Breast epithelium (tissue), 4 donors: ENCODE measurements at places on chromosomes 7 and 10.
A peak's percentile ranks its signal among the peaks of the same experiment; 100 is the strongest.

DNA sequence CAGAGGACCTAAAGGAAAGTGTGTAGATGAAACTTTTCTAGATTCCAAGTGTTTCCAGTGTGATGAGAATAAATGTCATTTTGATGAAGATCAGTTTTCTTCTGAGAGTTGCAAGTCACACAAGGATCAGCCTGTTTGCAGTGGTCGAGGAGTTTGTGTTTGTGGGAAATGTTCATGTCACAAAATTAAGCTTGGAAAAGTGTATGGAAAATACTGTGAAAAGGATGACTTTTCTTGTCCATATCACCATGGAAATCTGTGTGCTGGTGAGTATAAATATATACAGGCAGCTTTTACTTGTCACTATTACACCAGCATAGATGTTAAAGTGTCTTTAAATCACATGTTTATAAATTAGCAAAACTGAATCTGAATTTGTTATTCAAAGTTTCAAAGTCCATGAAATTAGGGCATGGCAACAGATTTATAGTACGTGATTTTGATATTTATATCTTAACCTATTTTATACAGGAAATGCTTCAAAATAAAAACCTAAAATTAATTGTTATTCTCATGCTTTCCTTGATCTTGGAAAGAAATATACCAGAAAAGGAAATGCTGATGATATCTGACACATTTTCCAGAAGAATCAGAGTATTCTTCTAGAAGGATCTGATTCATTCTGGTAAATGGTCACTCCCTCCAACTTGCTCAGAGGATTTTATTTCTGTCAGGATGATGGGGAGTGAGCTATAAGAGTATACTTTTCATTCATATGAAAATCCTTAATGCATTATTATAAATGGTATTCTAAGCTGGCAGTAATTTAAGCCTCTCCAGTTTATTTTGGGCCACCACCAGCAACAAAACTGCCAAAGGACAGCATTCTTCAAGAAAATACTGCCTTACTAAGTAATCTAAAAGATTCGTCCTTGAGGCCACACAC is 71.4 kb downstream of the ITGB8 start:
- no peaks in the 10 kb centered on the region for H3K4me1 ChIP-seq
- H3K27me3 ChIP-seq = no peaks in the 10 kb centered on the region
- no peak overlapping the region for H3K27ac ChIP-seq
- H3K4me3 ChIP-seq = no peak overlapping the region

DNA sequence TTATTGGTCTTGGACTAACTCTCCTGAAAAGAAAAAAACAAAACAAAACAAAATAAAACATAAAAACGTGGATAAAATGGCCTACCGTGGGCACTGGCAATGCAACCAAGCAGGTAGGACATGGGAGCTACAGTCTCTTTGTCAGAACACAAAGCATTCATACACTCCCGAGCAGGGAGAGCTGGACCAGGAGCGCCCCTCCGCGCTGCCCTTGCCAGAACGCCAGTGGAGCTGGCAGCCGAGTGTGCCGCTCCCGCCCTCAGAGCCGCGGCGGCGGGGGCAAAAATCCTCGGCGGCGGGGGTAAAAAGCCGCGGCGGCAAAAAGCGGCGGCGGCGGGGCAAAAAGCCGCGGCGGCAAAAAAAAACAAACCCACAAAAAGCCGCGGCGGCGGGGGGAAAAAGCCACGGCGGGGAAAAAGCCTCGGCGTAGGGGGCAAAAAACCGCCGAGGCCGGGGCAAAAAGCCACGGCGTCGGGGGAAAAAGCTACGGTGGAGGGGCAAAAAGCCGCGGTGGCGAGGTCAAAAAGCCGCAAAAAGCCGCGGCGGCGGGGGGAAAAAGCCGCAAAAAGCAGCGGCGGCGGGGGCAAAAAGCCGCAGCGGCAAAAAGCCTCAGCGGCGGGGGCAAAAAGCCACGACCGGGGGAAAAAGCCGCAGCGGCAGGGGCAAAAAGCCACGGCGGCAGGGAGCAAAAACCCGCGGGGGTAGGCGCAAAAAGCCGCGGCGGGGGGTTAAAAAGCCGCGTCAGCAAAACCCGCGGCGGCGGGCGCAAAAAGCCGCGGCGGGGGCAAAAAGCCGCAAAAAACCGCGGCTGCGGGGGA is 418.1 kb downstream of the ZNF716 start:
- peak; percentile 51 for DNase-seq
- H3K4me1 ChIP-seq = no peaks in the 10 kb centered on the region
- peaks cover 6% of the 10 kb centered on the region for H3K27me3 ChIP-seq
- no peak overlapping the region for H3K27ac ChIP-seq
- peak overlapping the region; percentile 47 for H3K4me3 ChIP-seq

- no peaks in the 10 kb centered on the region for H3K4me1 ChIP-seq
- no peak overlapping the region for H3K4me3 ChIP-seq
- no peak for DNase-seq
- H3K27me3 ChIP-seq = no peaks in the 10 kb centered on the region
- no peak overlapping the region for H3K27ac ChIP-seq
- H3K36me3 ChIP-seq = no peaks in the 10 kb centered on the region
Measured at GRCh38 chr10:93485690-93486089, 3.6 kb upstream of the MYOF start.

DNA sequence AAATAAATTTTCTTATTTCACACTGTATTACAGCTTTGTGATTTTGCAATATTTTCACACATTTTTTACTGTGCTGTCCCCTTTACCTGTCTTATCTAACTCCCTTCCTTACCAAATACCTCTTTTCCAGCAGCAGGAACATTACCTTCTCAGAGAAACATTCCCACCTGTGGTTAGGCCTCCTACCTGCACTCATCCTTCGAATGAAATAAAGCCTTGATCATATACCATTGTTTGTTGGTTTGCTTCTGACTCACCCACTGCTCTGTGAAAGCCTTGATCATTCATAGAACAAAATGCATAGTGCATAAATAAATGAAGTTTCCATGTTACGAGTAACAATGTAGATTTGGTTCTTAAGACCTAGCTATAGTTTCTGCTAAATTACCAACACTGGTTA is 256.3 kb downstream of the ARL4A start:
- H3K27ac ChIP-seq = no peak overlapping the region
- DNase-seq = no peak
- no peaks in the 10 kb centered on the region for H3K4me1 ChIP-seq
- H3K4me3 ChIP-seq = no peak overlapping the region
